ENCODE measurements at places on chromosomes 5 and 9. TPM values are rescaled to one million over a fixed set of nuclear protein-coding genes. Genes with fewer than 3 reads are reported as not detected.

DNA sequence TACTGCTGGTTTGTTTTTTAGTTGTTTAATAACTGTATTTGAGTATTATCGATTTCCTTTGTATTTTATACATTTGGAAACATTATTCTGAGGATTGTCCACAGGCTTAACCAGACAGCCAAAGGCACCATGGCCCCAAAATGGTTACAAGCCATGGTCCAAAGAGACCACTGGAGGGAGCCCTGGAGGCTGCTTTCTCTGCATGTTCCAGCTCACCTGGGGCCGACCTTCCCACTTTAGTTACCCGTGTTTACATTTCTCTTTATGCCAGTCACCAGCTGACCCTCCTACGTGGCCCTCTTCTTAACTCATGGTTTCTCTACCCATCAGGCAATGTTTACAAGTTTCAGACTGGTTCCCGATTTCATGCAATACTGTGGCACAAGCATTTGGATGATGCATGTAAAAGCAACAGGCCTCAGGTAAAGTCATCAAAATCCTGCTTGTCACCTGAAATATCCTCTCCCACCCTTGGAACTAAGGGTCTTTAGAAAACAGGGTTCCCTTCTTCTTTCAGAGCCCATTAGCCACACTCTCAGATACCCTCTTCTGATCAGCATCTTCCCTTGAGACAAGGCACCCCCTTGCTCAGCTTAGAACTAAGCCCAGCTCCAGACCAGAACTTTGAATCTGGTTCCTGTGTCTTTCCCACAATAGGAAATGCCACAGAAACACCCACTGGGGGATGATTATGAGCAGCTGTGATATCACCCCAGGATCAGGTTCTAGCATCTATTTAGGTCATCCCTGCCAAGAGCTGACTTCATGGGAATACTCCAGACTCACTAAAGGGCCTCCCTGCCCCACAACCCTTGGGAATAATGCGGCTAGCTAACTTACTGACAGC is 49.9 kb upstream of the GARNL3 start:
- DNase-seq: no peak

DNA sequence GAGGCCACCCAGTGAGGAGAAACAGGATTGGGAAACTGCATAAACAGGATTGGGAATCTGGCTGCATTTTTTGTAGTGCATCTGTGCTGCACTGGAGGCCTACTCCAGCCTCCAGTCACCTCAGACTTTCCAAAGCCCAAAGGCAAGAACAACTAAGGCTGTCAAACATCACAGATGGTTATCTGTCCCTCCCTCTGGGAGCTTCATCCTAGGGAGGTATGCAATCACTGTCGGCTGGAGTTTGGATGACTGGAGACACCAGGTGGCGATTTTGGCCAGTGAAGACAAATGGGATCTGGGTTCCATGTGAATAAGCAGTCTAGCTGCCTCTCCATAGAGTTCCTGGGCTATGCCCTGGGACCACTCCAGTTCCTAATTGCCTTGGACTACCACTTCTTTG is 9.3 kb upstream of the SPINK13 start:
- no peak for DNase-seq

DNA sequence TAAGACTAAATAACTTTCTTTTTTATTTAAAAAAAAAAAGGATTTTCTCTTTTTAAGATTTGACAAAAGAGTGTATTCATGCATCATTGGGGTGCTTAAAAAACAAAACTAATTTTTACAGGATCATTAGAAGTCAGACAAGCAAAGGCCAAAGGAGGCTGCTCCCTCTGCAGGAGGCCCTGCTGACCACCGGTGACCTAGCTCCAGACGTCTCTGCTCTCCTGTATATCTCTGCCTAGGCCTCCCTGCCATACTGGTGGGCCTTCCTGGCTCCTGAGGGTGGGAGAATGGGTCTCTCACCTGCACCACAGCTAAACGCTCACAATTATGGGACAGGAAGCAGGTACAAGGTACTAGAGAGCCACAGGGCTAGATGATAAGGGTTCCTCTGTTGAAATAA is 36.6 kb downstream of the CSF2 start:
- DNase-seq: no peak

The PCDHA1 gene
- polyA plus RNA-seq: 0.03 TPM

- no peak for DNase-seq
Observed at GRCh38 chr5:106086352-106086751, 1584.4 kb downstream of the EFNA5 start.

The PCDHGC3 gene
- 15.2 TPM for polyA plus RNA-seq

DNA sequence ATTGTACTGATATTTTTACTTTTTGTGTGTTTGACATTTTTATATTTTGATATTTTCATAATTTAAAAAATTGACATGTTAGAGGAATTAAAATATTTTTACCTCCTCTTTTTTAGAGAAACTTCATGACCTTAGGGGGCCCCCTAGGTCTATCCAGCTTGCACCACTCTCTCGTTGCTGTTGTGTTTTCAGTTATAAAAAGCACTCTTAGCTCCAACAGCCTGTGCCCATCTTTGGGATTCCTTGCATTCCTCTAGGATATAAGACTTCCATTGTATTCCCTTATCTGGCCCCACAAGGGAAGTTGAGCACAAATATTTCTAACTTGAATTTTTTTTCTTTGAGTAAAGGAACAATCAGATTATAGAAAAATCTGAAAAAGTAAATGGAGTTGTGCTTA is 245.3 kb downstream of the SH3GL2 start:
- DNase-seq: no peak

The FBN2 gene
- polyA plus RNA-seq: 40.5 TPM

The IFNA21 gene
- polyA plus RNA-seq: not detected

GRCh38 chr9:38024036-38024681 is 44.9 kb downstream of the SHB start:
- DNase-seq: no peak

All from keratinocyte (primary cell).